ENCODE measurements at places on chromosomes 6 and 20.

- DNase-seq: no peak
These were observed 92.5 kb downstream of the MAN1A1 start for GRCh38 chr6:119256978-119257462.

- DNase-seq: no peak
These were observed 124.0 kb downstream of the CARMIL1 start for GRCh38 chr6:25403150-25403549.

DNA sequence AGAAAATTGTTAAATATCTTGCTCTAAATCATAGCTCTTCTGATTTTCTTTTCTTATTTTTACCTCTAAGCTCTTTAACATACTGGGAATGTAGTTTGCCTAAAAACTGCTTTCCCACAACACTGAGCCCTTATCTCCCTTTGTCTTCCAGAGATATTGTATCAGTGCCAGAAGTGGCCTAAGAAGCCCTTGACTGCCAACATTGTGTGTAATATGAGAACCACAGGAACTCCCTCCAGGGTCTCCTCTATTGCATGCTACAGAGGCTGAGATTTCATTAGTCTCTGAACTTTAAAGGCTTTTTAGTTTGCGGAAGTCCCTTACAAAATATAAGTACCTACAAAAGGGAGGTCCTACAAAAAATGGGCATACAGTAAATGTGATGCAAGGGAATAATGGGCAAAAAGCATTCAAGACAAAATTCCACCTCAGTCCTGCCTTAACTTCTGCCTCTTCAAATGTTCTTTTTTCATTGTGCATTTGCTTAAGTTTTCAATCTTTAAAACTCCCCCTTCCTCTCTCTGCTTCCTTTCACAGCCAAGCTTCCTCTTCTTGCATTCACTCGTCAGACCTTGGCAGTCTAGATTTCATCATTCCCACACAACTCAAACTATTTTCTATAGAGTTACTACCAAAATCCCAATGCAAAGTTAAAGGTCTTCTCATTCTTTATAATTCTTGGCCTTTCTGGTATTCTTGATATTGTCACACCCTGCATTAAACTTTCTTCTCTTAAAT, 76.5 kb downstream of the ADGRG6 start:
- no peak for DNase-seq

GRCh38 chr6:110558575-110558974, 82.2 kb upstream of the SLC22A16 start:
- DNase-seq: no peak

GRCh38 chr6:148925701-148926100, 178.9 kb downstream of the UST start:
- DNase-seq: no peak

GRCh38 chr6:140319209-140319608, 944.8 kb upstream of the CITED2 start:
- no peak for DNase-seq

DNA sequence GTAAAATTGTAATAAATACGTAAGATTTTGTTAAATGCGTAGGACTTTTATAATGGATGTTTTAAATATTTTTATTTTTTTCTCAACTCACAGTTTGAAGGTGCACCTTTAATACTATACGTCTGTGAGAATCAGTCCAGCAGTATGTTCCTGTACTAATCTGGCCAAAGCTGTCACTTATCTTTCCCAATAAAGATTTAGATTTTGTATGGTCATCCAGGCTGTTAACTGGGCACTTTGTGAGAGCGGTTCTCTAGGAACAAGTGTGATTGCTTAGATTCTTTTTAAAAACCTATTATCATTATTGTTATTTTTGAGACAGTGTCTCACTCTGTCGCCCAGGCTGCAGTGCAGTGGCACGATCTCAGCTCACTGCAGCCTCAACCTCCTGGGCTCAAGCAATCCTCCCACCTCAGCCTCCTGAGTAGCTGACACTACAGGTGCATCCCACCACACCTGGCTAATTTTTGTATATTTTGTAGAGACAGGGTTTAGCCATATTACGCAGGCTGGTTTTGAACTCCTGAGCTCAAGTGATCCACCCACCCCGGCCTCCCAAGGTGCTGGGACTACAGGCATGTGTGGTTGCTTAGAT, 1.7 kb downstream of the DCBLD1 start:
- no peak for DNase-seq
